ENCODE measurements at places on chromosomes 13 and 19.

- DNase-seq: no peak
Measured at GRCh38 chr19:2814426-2814825, 5.2 kb upstream of the ZNF554 start.

DNA sequence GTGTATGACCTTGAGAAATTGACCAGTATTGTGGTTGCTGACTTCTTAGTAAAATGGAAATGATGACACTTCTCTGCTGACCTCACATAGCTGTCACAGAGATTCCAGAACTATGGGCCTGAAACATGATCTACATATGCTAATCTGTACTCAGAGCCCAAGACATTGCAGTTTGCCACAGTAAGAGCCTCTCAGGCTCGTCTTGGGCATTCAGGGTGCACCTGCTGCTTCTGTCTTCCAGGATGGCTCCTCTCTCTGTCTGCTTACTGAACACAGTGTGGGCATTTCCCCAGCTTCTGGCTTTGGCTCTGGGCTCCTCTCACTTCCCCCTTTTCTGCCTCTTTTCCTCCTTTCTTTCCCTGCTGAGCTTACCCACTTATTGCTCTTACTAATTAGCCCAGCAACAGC, 22.3 kb upstream of the SLC46A3 start:
- DNase-seq: no peak

- DNase-seq: no peak
Measured at GRCh38 chr13:106415442-106415841, 120.0 kb downstream of the EFNB2 start.

GRCh38 chr13:110687736-110688135, 18.2 kb downstream of the CARS2 start:
- DNase-seq: no peak

GRCh38 chr19:30679153-30679702, 307.0 kb downstream of the ZNF536 start:
- no peak for DNase-seq

DNA sequence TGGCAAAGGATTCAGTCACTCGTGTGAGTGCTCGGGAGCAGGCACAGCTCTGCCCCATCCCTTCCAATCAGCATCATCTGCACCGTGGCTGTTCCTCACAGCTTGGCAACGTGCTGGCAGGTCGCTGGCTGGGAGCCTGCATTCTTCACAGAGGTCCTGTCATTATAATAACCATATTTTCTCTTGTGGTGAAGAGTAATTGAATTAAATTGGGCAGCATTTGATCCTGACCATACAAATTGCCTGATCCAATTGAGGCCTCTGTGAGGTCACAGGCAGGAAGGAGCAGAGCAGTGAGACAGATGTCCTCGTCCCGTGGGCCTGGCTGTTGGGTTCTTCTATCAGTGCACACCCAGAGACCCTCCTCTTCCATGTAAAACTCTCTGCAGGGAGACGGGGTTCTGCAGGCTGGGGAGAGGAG, 407.8 kb downstream of the COG6 start:
- no peak for DNase-seq

- DNase-seq: no peak
Measured at GRCh38 chr19:14118165-14119051, 846 bp upstream of the PRKACA start.

DNA sequence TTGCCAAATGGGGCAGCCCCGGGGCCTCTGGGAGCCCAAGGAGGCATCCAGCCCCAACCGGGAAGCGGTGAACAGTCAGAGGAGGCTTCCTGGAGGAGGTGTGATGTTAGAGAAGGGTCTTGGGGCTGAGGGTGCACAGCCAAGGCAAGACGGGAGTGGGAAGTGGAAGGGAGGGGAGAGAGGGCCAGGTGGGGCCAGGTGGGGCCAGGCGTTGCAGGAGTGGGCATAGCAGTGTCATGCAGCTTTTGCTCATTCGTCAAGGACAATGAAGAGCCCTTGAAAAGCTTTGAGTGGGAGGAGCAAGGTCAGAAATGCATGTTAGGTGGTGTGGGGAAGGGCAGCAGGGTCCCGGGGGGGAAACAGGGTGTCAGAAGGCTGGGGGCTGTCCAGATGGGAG, 1.8 kb downstream of the FBN3 start:
- no peak for DNase-seq

GRCh38 chr13:102100234-102100633, 301.6 kb downstream of the FGF14 start:
- no peak for DNase-seq

- DNase-seq: no peak
Measured at GRCh38 chr19:35513628-35514281, at the start of gene DMKN. Gene DMKN, minus strand, starts transcription at chr19:35513649. Its CDS starts 174 bp downstream, at chr19:35513475.

- DNase-seq: no peak
Measured at GRCh38 chr13:32246468-32246867, 68.7 kb downstream of the ZAR1L start.

DNA sequence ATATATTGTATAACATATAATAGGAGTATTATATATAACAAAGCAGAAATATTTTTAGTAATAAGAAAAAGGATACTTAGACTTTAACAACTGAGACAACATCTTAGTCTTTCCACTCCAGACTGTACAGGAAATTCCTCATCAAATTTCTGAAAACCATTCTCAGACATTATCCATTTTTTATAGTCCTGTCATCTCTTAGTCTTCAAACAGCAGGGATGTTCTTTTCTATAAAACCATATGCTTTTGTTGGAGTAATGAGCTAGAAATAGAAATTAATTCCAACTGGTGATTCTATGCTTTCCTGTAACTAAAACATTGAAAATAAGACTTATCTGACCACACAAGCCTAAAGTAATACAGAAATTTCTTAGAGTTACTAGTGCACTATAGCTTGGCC, 82.2 kb upstream of the CSNK1A1L start:
- no peak for DNase-seq

DNA sequence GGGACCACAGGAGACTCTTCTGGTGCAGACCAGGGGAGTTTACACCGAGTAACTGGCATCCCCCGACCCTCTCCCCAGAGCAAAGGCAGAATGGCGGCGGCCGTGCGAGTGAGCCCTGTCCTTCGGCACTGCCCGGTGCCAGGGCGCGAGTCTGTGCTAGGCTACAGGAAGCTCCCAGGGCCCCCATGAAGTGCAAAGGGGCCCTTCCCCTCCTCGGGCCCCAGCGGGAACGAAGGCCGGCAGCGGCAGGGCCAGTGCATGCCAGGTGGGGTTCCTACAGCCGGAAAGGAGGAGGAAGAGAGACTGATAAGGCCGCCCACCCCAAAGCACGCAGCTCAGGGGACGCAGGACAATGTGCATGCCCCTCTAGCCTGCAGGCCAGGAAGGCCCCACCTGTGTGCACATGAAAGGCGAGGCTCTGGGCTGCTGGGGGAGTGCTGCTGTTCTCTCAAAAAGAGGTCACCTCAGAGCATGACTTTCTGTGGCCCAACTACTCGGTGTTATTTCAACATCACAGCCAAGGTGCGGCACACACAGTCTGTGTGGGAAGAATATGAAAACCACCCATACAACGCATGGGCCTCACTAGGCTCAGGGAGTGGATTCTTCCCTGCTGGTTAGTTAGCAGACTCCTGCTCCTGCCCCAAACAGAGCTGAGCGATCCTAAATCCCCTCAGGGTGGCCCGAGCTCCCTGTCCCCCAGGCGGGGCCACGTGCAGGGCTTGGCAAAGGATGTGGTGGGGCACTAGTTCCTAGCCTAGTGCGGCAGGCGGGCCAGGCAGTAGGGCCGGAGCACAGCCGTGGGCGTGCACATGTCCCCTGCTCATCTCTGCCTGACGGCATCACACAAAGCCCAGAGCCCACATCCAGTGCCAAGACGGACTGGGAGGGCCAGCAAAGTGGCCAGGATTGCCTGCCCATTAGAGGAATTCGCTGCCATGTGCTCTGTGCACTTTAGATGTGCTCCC, 28.4 kb upstream of the TIMM44 start:
- no peak for DNase-seq

DNA sequence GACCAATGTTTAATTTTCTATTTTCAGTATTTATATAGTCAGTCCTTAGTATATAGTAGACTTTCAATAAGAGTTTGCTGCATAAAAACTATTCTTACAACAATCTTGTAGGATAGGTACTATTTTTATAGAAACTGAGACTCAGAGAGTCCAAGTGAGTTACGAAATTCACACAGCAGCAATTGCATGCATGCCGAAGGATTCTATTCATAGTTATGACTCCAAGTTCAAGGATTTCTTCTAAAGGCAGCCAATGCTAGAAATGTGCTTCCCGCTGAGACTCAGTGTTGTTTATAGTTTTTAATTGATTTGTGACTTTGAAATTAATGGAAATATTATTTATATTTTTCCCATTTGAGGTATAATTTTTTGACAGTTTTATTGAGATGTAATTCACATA, 62.7 kb upstream of the CSNK1A1L start:
- no peak for DNase-seq

DNA sequence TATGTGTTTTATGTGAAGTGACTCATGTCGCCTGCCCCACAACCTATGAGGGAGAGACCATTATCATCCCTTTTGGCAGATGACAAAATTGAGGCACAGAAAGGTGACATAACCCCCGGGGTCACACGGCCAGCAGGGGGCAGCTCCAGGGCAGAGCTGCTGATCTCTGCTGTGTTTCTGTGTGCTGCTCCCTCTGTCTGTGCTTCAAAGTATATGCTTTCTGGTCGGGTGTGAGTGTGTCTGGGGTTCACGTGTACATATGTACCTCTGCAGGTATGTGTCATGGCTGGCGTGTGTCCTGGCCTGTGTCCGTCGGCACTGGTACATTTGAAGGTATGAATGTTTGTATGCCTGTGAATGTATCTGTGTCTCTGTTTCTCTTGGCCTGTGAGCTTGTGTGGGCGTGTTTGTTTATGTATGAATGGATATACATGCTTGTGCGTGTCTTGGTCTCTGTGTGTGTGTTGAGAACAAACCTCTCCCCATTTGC, 7.1 kb downstream of the LIPE start:
- peak; percentile 67 for DNase-seq

DNA sequence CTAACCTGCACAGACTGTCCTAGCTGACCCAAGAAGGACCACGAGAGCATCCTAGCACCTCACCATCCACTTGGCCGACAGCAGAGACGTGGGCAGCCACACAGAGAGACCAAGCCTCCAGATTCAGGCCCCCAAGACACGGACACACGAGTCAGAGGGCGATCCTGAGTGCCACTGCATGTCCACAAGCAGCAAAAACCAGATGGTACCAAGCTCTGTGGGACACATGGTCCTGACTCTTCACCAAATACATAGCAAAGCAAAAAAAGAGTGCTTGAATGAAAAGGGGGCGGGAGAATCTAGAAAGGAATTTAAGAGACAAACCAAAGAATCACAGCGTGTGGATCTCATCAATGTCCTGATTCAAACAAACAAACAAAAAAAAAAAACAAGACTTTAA, 45.2 kb downstream of the MLLT1 start:
- DNase-seq: no peak

- DNase-seq: no peak
Measured at GRCh38 chr13:109569958-109570711, 216.2 kb downstream of the IRS2 start.

- no peak for DNase-seq
Measured at GRCh38 chr19:46392837-46393236, 20.5 kb downstream of the CCDC8 start.

DNA sequence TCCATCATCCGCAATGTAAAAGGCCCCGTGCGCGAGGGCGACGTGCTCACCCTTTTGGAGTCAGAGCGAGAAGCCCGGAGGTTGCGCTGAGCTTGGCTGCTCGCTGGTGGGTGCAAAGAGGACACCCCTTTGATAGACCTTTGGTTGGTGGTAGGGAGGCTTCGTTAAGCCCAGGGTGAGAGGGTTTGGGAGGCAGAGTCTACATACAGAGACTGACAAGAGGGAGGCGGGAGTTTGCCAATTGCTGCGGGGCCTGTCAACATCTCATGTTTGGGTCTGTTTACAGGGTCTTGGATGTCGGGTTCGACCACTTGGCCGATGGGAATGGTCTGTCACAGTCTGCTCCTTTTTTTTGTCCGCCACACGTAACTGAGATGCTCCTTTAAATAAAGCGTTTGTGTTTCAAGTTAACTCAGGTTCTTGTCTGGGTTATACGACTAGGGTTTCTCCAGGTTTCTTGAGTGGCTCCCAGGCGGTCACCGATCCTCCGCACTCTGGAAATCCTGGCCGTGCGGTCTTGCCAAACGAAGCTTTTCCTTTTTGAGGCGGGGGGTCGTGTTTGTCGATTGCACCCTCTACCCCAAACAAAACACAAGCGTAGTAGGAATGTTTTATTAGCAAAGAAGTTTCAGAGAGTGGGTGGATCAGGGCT, 816 bp downstream of the RPS28 start:
- DNase-seq: no peak

GRCh38 chr19:944663-945241, 18.9 kb downstream of the ARID3A start:
- DNase-seq: no peak

GRCh38 chr13:51806566-51806965, 2.6 kb upstream of the DHRS12 start:
- DNase-seq: no peak

DNA sequence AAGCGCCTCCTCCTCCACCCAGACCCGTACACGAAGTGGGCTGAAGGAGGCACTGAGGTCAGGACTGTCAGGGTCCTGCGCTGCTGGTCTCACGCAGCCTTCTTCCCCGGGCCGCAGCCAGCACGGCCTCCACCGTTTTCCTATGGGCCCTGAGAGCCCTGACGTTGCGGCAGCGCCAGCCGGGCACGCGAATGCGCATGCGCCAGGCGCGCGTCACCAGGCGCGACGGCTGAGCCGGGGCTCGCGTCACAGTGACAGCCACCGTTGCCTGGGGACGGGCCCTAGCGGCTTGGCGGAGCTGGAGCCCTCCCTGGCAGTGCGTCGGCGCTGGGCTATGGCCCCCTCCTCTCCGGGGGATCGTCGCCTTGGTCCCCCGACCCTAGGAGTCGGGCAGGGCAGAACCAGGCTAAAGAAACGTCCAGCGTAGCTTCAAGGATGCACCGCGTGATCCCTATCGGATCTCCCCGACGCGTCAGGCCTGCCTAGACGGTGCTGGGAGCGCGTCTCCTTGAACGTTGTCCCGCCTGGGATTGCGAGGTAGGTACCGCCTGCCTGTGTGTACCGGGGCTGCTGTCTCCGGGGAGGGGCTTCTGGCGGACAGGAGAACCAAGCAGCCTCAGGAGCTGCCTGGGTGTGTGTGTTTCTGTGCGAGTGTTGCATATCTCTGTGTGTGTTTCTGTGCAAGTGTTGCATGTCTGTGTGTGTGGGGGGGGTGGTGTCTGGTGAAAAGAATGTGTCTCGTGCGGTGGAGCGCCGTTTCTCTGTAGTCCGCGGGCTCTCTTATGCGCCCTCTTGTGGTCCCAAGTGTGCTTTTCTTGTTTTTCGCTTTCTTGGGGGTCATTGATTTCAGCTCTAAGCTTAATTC, 43.2 kb downstream of the ZNF571 start:
- peak; percentile 11 for DNase-seq

- no peak for DNase-seq
Measured at GRCh38 chr19:14056069-14056666, 5.7 kb downstream of the PALM3 start.

GRCh38 chr19:10838377-10838776, 2.4 kb upstream of the TMED1 start:
- DNase-seq: no peak

- DNase-seq: no peak
Measured at GRCh38 chr13:41286370-41286769, 23.0 kb upstream of the MTRF1 start.

DNA sequence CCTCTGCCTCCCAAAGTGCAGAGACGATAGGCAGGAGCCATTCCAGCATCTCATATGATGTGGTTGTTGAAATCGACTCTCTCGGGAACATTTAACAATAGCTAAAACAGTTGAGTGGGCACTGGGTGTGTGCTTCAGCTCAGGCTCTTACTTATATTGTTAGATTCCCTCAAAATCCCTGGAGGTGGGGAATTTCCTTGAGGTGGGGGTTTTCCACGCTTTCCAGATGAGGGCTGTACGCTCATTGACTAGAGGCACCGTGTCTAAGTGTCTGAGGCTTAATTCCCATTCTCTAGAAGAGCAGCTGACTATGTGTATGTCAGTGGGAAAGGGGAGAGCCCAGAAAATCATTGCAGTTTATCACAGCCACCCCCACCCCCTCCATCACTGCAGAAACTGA, 10.8 kb upstream of the GRAMD1A start:
- no peak for DNase-seq

All from activated CD4-positive, CD25-positive, alpha-beta regulatory T cell (primary cell).